NT2/D1 (cell line): ENCODE measurements at places on chromosomes 7 and 10.

DNA sequence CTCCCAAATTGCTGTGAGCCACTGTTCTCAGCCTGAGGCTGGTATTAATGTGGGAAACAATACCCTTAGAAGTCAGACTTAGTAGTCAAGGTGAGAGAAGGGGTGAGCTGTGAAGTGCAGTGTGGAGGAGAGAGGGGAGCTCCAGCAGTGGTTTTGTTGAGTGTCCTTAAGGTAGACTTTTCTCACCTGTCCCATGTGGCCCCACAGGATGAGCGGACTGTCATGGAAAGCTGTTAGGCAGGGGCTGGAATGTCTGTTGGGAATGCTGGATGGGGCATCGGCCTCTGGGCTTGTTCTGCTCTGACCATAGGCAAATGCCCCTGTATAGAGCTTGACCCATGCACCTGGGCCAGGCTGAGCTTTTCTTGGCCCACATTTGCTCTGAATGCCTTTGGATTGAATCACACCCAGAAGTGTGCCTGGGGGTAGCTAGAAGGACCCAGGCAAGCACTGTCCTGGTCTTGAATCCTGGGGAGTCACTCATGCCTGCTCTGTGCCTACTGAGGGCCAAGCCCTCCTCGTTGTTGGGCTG is 36.3 kb upstream of the SH2D4B start:
- DNase-seq = no peak

- DNase-seq = no peak
These were observed 72.7 kb downstream of the TCERG1L start for GRCh38 chr10:131238669-131239280.

- DNase-seq = peak; percentile 44
These were observed 361.0 kb downstream of the PHTF2 start for GRCh38 chr7:78159545-78159944.

DNA sequence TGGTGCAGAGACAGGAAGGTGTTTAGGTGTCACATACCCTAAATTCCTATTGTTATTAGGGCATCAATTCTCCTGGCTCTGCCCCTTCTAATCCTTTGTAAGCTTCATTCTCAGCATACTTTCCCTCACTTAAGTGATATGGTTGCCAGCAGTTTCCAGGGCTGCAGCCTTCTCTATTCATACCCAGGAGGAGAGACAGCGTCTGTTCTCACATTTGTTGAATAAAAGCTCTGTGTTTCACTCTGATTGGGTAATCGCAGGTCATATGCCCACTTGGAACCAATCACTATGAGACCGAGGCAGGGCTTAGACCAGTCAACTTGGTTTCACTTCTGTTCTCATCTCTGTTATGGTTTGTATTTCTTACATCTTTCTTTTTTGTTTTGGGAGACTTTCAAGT is 109.6 kb upstream of the MTPN start:
- peak; percentile 61 for DNase-seq

- DNase-seq = no peak
These were observed 15.8 kb downstream of the MACC1 start for GRCh38 chr7:20201380-20201779.

DNA sequence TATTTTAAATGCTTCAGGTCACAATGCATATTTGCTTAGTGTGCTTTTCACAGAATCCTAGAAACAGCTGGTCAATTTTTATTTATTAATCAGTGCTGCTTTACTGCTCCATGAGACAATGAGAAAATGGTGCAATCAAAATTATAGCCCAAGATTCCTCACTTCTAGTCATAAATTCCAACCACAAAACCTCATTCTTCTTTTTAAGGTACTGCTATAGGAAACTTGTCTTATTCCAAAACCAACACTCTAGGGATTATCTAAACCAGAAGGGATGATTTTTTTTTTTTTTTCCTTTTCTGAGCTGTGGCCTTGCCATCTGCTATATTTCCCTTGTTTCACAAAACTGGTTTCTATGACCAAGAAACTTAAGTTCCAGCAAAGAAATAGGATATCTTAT is 64.0 kb upstream of the SEMA3A start:
- no peak for DNase-seq

- DNase-seq = peak; percentile 79
These were observed 24.7 kb upstream of the ADCYAP1R1 start for GRCh38 chr7:31027161-31027965.

DNA sequence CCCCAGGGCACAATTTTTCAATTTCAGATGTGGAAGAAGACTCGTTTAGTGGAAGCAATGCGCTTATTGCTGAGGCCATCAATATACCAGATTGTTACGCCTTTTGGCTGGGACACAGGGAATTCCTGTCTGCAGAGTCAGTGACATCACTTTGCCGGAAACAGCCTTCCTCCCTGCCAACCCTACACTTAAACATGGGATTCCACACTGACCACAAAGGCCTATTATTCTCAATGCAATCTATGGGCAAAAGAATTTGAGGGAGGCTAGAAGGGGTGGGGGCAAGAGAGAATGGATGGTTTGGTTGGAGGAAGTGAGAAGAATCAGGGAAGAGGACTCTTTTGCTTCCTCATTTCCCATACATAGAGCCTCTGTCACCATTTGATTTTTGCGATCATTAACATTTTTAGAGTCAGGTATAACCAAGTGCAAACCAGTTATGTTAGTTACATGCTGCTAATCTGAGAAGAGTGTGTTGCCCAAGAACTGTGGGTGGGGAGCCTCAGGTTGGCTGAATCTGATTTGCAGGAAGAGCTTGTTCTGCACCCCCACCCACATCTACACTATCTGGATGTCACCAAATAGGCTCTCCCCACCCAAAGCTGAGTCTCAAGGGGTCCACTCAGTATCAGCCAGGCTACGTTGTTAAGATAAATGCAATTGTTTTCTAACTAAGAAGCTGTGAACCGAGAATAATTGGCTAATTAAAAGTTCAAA is 58.2 kb downstream of the ENTPD1 start:
- no peak for DNase-seq

DNA sequence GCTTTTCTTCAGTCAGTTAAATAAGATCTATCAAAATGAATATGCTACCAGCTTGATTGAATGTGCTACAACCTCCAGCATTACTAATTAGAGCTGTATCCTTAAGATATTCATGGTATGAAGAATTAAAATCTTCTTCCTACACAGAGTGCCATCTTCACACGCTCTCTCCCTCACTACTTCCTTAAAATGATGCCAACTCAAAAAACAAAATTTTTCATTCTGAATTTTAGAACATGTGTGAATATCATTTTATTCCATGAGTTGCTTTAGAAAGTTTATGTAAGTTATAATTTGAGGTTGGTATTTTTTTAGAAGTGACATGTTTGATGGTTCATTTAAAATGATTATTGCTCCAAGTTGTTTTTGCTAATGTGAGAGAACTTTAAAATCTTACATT is 407.5 kb upstream of the CELF2 start:
- DNase-seq = no peak

GRCh38 chr7:47640265-47640664 is 58.4 kb upstream of the TNS3 start:
- no peak for DNase-seq

GRCh38 chr7:122974229-122974628 is 21.3 kb downstream of the TAS2R16 start:
- no peak for DNase-seq

GRCh38 chr7:142030848-142031247 is 35.2 kb downstream of the MGAM start:
- no peak for DNase-seq

- no peak for DNase-seq
These were observed 142.2 kb downstream of the ATXN7L1 start for GRCh38 chr7:105734233-105734632.

- no peak for DNase-seq
These were observed 18.9 kb upstream of the DNAJC1 start for GRCh38 chr10:22022257-22023032.

DNA sequence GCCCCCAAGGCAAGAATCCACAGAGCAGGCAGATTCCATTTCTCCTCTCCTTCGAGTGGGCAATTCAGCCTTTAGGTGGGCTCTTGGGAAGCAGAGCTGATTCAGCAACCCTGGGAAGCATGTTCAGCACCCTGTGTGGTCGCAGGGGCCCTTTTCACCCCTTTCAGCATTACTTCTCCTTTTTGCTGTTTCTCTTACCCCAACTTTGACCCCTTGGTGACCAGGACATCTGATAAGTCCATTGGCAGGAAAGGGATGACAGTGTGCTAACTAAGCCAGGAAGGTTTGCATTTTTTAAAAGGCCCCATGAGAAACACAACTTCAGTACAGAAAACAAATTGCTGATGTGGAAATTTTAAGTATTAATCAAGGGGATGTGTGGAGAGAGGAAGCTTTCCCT is 283.7 kb upstream of the NRP1 start:
- DNase-seq = no peak
